ENCODE measurements at places on chromosomes 5 and 9.

GRCh38 chr5:170619869-170620268 is 116.0 kb downstream of the KCNIP1 start:
- no peak for DNase-seq

DNA sequence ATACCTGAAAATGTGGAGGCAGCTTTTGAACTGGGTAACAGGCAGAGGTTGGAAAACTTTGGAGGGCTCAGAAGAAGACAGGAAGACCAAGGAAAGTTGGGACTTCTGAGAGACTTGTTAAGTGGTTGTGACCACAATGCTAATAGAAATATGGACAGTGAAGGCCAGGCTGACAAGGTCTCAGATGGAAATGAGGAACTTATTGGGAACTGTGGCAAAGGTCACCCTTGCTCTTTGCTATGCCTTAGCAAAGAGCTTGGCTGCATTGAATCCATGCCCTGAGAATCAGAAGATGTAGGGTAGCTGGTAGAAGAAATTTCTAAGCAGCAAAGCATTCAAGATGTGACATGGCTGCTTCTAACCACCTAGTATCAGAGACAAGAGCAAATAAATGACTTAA is 244.4 kb upstream of the ADRA1B start:
- DNase-seq: no peak

GRCh38 chr9:91143642-91144041 is 218.1 kb downstream of the AUH start:
- no peak for DNase-seq

- no peak for DNase-seq
These were observed 48.3 kb upstream of the RIC1 start for GRCh38 chr9:5580650-5581049.

DNA sequence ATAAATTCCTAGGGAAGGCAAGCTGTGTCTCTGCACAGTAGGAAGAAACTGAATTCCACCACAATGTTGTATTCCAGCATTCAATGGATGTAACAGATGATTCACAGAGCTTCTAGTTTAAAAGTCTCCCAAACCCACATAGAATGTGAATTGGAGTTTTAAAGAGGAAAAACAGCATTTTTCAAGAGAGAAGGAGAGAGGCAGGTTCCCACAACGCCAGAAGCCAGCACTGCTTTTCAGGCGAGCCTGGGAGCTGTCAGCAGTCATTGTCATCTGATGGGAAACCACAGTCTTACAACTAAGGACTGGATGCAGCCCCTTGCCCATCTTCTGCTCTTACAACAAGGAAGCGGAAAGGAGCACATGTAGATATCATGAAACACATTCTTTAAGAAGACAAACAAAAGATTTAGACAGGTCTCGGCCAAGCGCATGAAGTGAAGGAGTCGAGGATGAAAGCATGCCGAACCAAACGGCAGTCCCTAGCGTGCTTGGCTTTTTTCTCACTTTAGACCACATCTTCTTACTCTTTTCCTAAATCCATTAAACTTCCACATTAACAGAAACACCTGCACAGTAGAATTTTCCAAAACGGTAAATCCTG is 638 bp downstream of the DIRAS2 start:
- no peak for DNase-seq

DNA sequence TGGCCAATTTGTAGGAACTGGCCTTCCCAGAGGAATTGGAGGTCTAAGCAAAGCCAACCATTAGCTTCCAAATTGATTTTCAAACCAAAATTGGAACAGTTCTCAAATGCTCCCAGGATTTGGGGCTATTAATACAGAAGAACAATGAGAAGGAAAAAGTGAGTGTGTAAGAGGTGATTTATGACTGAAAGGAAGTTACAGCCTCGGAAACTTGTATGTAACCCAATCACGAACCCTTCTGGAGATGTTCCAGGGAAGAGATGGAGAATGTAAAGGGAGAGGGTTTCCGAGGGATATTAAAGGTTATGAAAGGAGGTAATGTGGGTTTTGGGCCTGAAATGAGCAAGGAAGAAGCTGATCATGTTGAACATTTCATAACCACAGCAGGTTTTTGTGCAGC is 93.2 kb upstream of the CXCL14 start:
- no peak for DNase-seq

- DNase-seq: no peak
These were observed 33.2 kb upstream of the C5orf46 start for GRCh38 chr5:147939431-147940114.

GRCh38 chr9:26773056-26773455 is 119.5 kb downstream of the CAAP1 start:
- DNase-seq: no peak

DNA sequence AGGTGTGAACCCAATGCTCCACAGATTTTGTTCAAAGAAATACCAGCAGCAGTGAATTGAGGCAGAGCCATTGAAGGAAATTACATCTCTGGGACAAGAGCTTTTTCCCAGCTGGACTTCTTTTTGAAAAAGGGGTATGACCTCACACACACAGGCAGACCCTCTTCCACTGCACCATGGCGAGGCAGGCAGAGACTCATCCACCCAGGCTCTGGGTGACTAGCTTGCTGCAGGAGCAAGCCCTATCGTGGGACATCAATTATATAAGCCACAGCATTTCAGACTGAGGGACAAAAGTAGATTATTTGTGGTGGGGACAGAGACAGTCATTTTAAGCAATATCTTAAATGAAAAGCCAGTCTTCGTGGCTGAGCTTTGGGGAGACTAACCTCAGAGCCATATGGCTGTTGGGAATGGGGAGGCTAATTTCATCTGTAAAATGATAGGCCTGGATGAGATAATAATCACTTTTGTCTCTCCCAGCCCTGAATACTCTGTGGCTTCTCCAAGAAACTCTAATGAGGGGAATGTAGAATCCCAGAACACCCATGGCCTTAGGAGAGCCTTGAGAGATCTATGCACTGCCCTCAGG is 113.1 kb upstream of the TNC start:
- DNase-seq: no peak

- DNase-seq: no peak
These were observed 10.8 kb upstream of the BICD2 start for GRCh38 chr9:92775466-92775865.

- DNase-seq: no peak
These were observed at the start of gene ACOT12 for GRCh38 chr5:81393783-81394718. Gene ACOT12 (minus strand): TSS chr5:81394134. CDS start chr5:81394114, 20 bp downstream.

- DNase-seq: no peak
These were observed 375.7 kb upstream of the ZNF462 start for GRCh38 chr9:106487266-106487665.

DNA sequence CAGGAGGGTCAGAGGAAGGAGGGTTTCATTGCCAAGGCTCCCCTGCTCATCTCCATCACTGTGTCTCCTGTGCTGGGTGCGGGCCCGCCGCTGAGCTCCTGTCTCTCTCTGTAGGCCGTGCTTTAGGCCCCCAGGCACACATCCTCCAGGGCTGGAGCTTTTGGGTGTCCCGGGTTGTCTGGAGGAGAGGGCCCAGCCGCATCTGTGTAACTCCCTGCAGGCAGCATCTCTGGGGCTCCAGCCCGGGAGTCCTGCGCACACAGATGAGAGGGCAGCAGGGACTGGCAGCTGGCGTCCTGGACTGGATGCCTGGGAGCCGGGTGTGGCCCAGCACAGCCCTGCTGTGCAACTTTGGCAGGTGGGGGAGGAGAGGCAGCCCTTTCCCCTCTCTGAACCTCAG is 40.2 kb downstream of the LRSAM1 start:
- no peak for DNase-seq

- DNase-seq: no peak
These were observed 18.8 kb downstream of the FTMT start for GRCh38 chr5:121870489-121870888.

DNA sequence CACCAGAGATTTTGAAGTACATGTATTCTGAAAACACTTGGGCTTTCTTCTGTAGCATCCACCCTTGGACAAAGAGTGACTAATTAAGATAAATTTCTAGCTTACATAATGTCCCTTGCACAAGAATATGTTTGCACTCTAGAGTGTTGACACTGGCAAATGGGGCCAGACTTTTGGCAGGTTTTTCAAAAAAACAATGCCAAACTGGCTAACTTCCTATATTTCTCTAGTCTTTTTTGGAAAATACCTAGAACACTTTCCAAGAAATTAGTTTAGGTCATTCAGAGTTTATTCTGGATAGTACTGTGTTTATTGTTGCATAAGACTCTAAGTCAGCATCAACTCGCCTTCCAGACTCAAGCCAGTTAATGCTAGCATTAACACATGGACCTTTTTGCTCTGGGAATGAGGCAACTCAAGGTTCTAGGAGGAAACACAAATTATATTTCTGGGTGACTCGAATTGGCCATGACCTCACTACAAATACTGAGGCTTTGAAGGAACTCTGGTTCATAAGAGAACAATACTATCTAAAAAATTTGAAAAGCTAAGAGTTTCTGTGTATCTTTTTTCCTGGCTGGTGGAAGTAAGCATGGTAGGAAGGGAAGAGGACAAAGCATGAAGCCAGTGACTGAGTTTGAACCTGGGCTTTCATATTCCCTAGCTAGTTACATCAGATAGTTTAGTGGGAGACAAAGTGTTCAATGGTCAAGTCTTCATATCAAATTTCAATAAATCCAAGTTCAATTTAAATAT is 101.6 kb downstream of the NREP start:
- no peak for DNase-seq

DNA sequence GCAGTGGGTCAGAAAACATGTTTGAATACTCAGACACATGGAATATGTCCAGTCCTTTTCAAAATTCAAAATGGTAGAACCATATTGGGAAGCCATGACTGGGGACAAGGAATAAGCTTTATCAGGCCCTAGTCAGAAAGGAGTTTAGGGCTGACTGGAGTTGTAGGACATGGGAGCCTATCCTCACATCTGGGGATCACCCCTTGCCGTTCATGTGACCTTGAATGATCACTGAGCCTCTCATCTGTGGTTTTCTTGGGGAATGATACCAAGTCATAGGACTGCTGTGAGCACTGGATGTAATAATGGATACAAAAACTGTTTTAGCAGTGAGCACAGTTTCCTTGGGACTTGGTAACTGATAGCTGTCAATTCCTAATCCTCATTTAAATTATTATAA is 84.7 kb downstream of the IQGAP2 start:
- no peak for DNase-seq
